ENCODE measurements at places on chromosomes 11 and 22.

DNA sequence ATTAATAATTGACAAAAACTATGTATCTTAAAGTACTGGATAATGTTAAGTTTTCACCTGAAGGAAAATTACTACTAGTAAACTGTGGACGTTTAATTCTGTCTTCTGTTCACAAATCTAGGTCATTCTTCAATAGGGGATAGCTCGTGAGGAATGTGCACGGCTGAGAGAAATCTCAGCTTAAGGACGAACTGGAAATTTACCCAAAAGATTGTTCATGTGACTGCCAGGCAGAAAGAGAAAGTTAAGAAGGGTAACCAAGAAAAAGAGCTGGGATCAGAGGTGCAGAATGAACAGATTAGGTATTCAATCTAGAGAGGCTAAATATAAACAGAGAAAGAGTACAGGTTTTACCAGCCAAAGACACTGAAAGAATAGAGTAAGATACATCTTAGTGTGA lies 245.3 kb downstream of the CASP12 start:
- DNase-seq, result no peak

DNA sequence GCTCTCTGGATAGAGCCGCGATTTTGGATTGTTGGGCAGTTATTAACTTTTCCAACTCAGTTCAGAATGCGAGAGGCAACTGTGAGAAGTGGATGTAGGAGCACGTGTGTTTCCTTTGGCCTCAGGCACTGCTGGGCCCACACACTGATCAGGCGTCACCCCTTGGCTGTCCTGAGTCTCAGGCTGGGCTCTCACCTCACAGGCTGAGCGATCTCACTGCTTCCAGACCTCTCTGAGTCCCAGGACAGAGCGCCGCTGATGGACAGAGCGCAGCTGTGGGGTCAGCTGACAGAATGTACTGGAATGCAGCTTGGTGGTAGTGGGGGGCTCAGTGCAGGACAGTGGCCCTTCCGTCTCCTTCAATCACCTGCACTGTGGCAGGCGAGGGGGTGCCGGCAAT lies 516.2 kb downstream of the TBC1D22A start:
- no peak for DNase-seq

GRCh38 chr22:45422237-45422983 lies 8.9 kb downstream of the RIBC2 start:
- no peak for DNase-seq

- DNase-seq, result no peak
These were observed 31.0 kb upstream of the ST14 start for GRCh38 chr11:130128626-130129025.

GRCh38 chr11:70471254-70471653 lies 72.9 kb downstream of the CTTN start:
- DNase-seq, result no peak

GRCh38 chr22:16789860-16790493 lies 35.2 kb downstream of the XKR3 start:
- DNase-seq, result no peak

GRCh38 chr11:77127920-77128691 lies at the start of gene MYO7A:
MYO7A (plus strand) TSS chr11:77128246; CDS start chr11:77130635, 2,389 bp downstream.
- DNase-seq, result no peak
